ENCODE measurements at places on chromosomes 5 and 9.
A peak's percentile ranks its signal among the peaks of the same experiment; 100 is the strongest.

DNA sequence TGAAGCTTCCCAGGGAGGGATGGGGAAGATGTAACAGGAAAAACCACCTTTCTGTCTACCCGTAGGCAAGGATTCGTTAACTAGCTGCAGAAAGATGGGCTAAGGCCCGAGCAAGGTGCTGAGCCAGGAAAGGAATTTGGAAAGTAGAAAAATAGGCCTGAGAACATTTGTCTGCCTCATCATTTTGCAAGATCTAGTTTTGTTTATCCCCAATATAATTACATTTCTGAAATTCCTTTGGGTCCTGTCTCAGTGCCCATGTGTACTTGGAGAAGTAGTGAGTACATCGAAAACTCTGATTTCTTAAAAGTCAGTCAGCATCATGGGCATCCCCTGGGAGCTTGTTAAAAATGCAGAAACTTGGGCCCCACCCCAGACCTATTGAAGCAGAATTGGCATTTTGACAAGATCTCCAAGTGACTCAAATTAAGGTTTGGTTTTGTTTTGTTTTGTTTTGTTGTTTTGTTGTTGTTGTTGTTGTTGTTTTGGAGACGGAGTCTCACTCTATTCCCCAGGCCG, 52.1 kb upstream of the CEMIP2 start:
- DNase-seq = no peak

- no peak for DNase-seq
Measured at GRCh38 chr5:150046031-150046430, 40.3 kb downstream of the CSF1R start.

GRCh38 chr9:79630521-79631403, 59.0 kb downstream of the TLE4 start:
- DNase-seq = no peak

DNA sequence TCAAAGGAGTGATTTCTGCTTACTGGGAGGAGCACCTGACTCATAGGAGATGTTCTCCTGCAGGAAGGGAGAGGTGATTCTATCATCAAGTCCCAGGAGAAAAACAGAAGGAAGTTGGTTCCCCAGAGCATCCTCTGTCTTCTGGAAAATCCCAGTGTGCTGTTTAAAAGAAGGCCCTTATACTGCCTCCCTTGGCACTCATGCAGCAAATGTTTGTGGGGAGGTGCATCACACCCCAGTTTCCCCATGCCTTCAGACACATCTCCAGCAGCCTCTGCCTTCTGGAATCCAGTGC, 63.1 kb downstream of the PPARGC1B start:
- no peak for DNase-seq

- no peak for DNase-seq
Measured at GRCh38 chr5:35067985-35068384, 20.2 kb upstream of the AGXT2 start.

- DNase-seq = no peak
Measured at GRCh38 chr9:41229408-41230401, 40.6 kb upstream of the ZNG1F start.

- no peak for DNase-seq
Measured at GRCh38 chr9:123368023-123368422, 12.0 kb downstream of the CRB2 start.

GRCh38 chr5:135009736-135010501, 24.1 kb downstream of the PITX1 start:
- no peak for DNase-seq

DNA sequence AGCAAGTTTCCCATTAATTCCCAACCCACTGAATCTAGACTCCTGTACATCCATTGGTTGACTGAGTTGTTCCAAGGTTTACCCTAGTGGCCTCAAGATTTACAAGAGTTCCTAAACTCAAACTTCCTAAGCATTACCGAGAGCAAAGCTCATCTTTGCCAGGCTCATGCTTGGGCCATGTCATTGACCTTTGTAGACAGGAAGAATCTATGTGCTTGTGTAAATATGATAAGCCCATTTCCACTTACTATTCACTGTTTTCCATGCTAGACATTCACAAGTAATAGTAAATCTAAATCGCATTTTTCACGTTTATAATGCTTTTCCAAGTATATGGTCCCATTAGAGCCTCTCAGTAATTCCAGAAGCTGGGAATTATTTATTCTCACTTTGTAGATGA, 534.5 kb upstream of the CLINT1 start:
- DNase-seq = no peak

DNA sequence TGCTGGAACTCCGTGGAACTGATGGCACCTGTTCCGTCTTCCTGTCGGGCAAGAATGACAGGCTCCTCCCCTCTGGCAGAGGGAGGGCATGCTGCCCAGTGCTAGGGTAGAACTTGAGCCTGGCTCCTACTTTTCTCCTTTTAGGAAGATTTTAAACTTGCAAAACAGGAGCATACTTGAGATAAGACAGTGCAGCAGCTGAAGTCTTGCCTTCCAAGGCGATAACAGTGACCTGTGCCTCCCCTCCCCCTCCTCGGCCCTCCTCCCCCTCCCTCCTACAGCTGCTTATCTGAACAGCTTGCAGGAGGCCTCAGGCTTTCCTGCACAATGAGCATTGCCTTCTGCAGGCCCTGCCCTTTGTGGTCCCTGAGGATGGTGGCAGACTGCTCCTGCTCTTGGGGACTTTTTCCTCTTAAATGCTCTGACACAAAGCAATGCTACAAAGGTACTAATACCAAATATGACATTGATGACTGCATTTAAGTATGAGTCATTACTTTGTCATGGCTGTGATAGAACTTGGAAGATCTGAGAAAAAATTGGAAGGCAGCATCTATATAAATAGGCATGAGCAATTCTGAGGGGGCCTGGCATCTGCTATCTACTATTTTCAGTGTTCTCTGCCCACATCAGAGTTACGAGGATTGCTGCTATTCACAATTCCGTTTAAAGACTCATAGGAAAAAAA, 2.0 kb downstream of the GADD45G start:
- DNase-seq = no peak

DNA sequence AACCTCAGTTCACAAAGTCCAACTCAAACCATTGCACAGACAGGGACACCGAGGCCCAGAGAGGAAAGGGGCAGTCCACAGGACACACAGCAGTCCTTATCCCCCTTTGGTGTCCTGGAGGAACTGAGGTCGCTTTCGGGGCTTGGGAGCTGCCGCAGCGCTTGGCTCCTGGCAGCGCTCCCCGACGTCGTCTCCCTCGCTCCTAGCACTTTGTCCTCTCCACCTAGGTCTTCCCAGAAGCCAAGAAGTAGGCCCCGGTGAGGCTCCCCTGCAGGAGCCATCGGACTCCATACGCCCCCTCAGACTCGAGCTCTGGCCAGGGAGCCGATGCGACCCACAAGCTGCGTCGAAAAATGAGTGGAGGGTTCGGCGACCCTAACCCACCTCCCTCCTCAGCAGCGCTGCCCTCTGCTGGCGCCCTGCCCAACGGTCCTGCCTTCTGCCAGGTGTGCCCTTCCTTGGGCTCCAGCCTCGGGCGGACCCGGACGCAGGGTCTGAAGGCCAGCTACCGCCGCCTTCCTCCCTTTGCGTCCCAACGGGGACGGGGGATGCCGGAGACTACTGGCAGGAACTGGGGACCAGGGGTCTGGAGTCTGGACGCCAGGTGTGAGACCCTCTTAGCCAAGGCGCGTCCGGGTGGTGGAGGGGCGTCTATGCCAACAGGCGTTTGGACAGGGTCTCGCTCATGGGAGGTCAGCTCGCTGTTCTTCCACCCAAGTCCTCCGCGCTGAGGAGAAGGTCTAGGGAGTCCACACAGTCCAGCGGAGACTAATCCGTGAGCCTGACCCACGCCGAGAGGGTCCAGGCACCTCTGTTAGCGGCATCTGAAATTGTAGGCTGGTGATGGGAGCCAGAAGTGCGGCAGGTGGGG, 2.1 kb upstream of the PRDM12 start:
- no peak for DNase-seq

DNA sequence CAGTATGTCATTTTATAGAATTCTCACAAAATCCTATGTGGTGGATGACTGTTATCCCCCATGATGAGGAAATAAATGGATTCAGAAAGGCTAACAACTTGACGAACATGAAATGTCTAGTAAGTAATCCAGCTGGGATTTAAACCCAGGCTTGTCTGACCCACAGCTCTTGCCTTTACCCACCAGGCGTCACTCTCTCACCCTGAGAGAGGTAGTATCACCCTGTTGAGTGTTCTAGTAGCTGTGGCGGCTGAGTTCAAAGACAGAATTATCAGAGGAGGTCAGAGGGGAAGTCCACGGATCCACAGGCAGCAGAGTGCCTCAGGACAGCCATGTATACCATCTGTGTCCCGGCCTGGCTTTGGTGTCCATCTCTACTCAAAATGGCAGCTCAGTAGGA, 113.8 kb downstream of the ZNF462 start:
- DNase-seq = no peak

DNA sequence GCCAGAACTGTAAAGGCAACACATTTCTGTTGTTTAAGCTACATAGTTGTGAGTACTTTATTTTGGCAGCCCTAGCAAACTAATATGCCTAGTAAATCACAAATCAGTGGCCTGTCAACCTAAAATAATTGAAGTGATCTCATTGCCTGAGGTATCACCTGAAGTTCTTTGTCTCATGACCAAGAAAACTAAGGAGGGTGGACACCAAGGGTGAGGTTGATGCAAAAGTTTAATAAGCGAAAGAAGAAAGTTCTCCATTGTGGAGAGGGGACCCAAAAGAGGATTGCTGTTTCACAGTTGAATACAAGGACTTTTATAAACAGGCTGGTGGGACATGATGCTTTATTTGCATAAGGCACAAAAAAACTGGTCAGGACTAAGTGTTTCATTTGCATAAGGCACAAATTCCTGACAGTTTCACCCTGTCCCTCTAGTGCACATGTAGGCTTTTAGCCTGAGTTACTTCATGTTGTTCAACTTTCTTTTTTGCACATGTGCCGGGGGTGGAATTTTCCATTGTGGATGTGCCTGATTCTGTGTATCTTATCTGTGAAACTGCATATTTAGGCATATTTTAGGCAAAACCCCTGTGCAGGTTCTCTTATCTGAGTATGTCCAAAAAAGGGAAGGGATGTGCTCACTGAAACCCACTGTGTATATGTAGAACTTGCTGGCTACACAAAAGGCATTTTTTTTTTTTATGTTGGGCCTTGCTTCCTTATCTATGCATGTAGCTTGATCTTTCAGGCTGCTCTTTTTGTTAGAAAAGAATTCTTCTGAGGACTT, 108.6 kb upstream of the RAI14 start:
- DNase-seq = no peak

DNA sequence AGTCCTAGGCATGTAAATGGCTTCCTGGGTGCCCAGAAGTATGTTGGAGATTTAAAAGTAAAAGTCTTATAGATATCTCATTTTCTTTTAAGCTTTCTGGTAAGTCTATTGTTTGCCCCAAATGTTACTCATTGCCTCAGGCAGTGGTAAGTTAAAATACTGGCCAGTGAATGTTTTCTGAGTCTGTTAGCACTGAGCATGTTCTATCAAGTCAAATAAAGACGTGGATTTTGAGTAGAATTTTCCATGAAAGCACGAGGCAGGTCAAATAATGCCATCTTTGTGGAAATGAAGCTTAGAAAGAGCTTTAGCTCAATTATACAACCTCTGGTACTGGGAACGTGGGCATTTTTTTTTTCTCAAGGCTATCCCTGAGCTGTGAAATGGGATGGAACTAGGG, 651.3 kb upstream of the ACO1 start:
- DNase-seq = no peak

- DNase-seq = no peak
Measured at GRCh38 chr9:107342476-107343161, 59.5 kb downstream of the RAD23B start.

GRCh38 chr5:52928689-52929088, 60.5 kb upstream of the ITGA2 start:
- DNase-seq = no peak

DNA sequence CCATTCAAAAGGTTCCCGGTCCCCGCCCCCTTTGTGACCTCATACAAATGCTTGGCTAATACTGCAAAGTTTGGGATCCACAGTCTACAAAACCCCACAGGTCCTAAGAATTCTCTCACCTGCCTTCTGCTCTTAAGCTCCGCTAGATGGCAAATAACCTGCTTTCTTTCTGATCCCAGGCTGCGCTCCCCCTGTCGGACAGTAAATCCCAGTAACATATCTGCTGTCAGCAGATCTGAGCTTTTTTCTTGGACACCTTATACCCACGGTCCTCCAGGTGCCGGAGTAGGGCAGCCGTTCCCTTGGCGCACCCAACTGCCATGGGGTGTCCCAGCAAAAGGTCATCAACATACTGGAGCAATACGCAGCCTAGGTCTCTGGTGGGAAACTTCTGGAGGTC, 39.0 kb upstream of the PPP1R26 start:
- no peak for DNase-seq

- DNase-seq = no peak
Measured at GRCh38 chr5:123754908-123755307, 242.9 kb downstream of the CSNK1G3 start.

DNA sequence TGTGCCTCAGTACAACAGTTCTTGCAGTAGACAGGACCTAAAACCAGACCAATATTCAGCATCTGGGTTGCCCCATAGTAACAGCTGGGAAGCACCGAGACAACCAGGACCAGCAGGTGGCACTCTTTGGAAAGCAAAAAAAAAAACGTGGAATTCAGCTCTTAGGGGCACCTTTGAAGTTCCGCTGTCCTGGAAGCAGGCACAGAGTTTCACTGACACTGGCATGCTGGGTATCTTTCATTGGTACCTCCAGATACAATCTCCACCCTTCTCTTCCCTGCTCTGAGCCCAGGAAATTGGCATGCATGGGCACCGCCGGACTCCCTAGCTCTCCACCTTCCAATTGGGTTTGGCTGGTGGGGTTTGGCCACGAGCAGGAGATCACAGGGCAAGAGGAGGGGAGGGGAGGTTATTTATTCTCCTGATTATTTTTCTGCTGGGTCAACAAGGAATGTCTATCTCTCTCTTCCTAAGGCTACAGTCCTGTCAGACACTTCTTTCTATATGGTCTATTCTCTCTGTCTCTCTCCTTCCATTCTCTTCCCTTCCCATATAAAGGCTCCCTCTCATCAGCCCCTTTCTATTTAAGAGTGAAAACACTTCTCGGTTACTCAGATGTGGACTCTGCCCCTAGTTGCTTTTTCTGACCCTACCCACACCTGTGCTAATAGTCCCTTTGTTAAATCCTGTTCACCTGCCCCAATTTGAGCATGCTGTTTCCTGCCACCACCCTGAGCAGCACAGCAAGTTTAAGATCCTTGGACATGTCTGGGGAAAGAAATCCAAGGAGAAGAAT, 1.9 kb upstream of the IDNK start:
- peak; percentile 58 for DNase-seq

- peak; percentile 63 for DNase-seq
Measured at GRCh38 chr5:94481059-94481458, 137.3 kb downstream of the KIAA0825 start.

- no peak for DNase-seq
Measured at GRCh38 chr9:118023644-118024043, 319.4 kb downstream of the TLR4 start.

- DNase-seq = no peak
Measured at GRCh38 chr9:105859428-105860091, 165.2 kb downstream of the TMEM38B start.

GRCh38 chr9:83622433-83622938, 457 bp upstream of the IDNK start:
- DNase-seq = no peak

DNA sequence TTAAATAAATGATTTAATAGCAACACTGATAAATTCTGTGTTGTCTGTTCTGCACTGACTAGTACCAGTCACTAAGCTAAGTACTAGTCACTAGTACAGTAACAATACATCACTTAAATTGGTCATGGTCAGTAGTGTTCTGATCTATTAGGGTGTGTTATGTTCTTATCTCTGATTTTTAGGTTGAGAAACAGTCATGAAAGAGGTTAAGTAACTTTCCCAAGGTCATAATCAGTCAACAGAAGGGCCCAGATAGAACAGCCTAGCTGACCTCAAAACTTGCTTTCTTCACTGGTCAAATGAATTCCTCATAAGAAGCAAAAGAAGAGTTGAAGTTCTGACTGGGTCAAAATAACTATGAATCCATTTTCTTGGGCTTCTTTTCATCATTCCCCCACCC, 1492.7 kb downstream of the MAT2B start:
- DNase-seq = no peak

Data from Kasumi-1 (cell line).